ENCODE measurements at places on chromosomes 4 and X. TPM values are rescaled to one million over a fixed set of nuclear protein-coding genes. Genes with fewer than 3 reads are reported as not detected.
A peak's percentile ranks its signal among the peaks of the same experiment; 100 is the strongest.

DNA sequence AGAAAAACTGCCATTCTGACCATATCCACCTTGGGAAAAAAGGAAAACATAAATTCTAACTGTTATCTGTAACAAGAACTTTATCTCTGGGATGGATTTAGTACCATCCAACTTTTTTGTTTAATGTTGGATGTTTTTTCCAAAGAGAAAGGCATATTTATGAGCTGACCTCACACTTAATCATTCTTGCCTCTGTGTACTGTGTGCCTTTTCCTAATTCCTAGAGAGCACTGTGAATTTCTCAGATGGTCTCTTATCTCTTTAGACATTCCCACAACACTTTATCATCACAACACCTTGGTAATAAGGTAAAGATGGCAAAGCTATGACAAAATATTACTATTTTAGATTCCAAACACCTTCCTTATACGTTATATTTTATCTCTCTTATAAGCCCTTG, 126.2 kb downstream of the COL4A6 start:
- peak overlapping the region; percentile 98 for H3K27ac ChIP-seq
- peaks cover 75% of the 10 kb centered on the region for H3K4me1 ChIP-seq
- H3K27me3 ChIP-seq: no peaks in the 10 kb centered on the region
- peak; percentile 74 for DNase-seq
- no peak overlapping the region for H3K4me3 ChIP-seq

- no peaks in the 10 kb centered on the region for H3K4me1 ChIP-seq
- H3K27me3 ChIP-seq: peaks cover 5% of the 10 kb centered on the region
- H3K36me3 ChIP-seq: no peaks in the 10 kb centered on the region
- DNase-seq: no peak
Measured at GRCh38 chrX:50436797-50437196, 33.8 kb downstream of the DGKK start.

GRCh38 chr4:141565379-141566089, 70.8 kb upstream of the IL15 start:
- H3K4me3 ChIP-seq: no peak overlapping the region
- DNase-seq: peak; percentile 80
- peaks cover 32% of the 10 kb centered on the region for H3K4me1 ChIP-seq
- H3K36me3 ChIP-seq: no peaks in the 10 kb centered on the region
- H3K27me3 ChIP-seq: no peaks in the 10 kb centered on the region

DNA sequence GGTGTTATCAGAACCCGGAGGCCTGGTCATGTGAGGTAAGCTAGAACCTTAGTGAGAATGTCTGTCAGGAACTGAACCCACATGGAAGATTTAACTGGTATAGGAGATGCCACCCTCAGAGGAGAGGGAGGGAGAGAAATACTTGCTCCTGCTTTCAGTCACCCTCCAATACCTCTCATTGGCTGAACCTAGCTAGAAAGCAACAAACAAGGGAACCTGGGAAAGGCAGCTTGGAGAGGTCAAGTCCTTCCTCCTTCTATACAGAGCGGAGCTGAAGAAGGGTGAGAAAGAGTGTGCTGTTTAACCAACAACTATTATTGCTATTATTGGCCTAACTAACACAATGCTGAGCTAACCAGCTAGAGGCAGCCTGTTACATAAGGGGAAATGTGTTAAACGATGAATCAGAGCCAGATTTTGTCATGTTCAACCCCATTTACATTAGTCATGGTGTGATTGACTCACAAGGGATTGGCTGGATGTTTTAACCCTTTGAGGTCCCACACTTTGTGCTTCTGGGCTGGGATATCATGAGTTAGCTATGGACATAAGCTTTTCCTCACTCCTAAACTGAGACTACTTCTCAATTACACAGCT, 96.5 kb upstream of the ESX1 start:
- H3K27ac ChIP-seq: peak overlapping the region; percentile 47
- H3K4me3 ChIP-seq: no peak overlapping the region
- DNase-seq: peak; percentile 87
- peaks cover 27% of the 10 kb centered on the region for H3K4me1 ChIP-seq
- no peaks in the 10 kb centered on the region for H3K27me3 ChIP-seq

- H3K27ac ChIP-seq: no peak overlapping the region
- DNase-seq: no peak
- peaks cover 10% of the 10 kb centered on the region for H3K4me1 ChIP-seq
Measured at GRCh38 chr4:152421576-152421975, 114.3 kb downstream of the FBXW7 start.

DNA sequence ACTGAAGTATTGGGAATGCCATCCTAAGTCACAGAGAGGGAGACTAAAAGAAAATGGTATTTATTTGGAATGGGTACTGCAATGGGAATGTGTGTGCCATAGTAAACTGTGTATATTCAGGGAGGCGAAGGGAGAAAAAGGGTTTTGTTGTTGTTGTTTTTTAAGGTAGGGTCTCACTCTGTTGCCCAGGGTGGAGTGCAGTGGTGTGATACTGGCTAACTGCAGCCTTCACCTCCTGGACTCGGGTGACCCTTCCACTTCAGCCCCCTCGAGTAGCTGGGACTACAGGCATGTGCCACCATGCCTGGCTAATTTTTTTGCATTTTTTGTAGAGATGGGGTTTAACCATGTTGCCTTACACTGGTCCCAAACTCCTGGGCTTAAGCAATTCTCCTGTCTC, 4.3 kb upstream of the SLC10A3 start:
- no peaks in the 10 kb centered on the region for H3K36me3 ChIP-seq
- no peak overlapping the region for H3K27ac ChIP-seq
- peaks cover 2% of the 10 kb centered on the region for H3K4me1 ChIP-seq
- H3K4me3 ChIP-seq: no peak overlapping the region

VCX3A gene
- not detected for total RNA-seq

ARR3 gene
- not detected for total RNA-seq

Measured in PC-3 (cell line).